Stimulated activated CD8-positive, alpha-beta memory T cell treated with anti-CD3 and anti-CD28 coated beads, Interleukin-7, amount 100 ng/mL, for 48 hours (primary cell): ENCODE measurements at places on chromosomes 12 and 14.

GRCh38 chr12:11863478-11863906, 207.2 kb upstream of the BCL2L14 start:
- DNase-seq: no peak

GRCh38 chr12:65853489-65854157, 29.3 kb downstream of the HMGA2 start:
- DNase-seq: no peak

DNA sequence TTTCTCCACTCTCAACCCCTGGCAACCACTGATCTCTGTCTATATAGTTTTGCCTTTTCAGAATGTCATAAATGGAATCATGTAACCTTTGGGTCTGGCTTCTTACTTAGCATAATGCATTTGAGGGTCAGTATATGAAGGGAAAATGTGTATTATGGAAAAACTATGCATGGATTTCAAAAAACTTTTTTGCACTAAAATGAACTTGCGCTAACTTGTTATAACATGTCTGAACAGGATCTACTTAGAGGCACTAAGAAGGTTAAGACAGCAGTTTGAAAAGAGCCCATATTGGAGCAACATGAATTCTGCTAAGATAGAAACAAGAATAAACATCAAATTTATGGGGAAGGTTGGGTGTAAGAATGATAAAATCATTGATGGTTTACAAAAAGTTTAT, 29.1 kb downstream of the SLC39A9 start:
- DNase-seq: no peak

DNA sequence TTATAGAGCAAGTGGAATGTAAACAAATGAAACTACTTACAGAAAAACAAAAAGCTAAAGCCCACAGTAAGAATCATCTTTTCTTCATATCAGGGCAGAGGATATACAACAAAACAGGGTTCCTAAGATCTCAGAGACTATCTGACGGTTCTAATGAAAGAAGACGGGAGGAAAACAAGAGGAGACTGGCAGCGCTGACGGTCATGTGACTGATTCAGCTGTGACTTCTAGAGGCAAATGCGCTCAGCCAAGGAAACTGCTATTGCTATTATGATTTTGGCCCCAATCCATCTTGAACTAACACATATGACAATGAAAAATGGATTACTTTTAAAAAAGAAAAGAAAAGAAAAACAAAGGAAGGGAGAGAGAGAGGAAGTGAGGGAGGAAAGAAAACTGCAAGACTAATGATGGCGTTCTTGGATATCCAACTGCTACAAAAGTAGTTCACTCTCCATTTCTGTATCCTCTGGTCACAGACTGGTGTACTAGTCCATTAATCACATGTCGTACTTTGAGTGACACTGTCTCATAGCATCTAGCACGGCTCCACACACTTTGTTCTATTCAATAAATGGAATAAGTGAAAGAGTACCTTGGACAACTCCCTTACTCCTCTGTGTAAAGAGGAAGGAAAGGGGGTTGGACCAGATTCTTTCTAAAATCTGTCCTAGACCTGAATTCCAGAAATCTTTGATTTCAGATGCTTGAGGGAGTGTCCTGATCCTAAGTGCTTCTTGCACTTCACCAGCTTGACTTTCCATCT, 119.3 kb downstream of the DAD1 start:
- DNase-seq: no peak

DNA sequence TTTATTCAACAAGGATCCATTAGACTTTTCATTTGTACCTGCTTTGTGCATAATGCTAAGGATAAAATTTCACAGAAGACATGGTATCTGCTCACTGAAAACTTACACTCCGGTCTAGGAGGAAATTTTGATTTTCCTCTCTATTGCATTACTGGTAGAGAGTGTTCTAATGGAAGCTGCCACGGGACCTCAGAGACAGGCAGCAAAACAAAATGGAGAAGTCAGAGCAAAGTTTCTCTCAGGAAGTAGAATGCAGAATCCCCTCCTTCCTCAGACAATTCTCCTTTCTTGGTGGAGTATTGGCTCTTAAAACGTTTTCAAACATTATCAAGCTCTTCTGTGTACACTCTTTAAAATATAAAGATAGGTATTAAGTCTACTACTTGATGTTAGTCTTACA, 12.3 kb downstream of the CLEC2B start:
- DNase-seq: no peak

GRCh38 chr14:47390831-47391504, 284.4 kb downstream of the MDGA2 start:
- no peak for DNase-seq

DNA sequence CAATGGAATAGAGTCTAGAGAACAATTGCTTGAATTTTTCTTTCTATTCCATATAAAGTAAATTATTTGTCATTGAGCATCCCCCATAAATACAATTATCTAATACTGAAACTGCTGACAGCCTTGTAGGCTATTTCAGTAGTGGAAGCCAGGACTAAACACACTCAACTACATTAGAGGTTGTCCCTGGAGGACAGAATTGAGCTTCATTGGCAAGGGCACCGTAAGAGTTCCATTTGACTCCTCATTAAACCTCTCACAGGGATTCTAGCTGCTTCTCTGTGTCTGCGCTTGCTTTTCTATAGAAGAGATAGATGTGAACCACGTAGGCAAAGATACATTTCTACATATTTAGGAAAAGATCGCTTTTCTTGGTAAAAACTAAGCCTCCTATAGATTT, 3.5 kb upstream of the PTPRO start:
- no peak for DNase-seq

- DNase-seq: no peak
Observed at GRCh38 chr12:5037795-5038357, 5.8 kb upstream of the KCNA5 start.

GRCh38 chr14:100416921-100417860, 94.1 kb downstream of the SLC25A47 start:
- DNase-seq: no peak

DNA sequence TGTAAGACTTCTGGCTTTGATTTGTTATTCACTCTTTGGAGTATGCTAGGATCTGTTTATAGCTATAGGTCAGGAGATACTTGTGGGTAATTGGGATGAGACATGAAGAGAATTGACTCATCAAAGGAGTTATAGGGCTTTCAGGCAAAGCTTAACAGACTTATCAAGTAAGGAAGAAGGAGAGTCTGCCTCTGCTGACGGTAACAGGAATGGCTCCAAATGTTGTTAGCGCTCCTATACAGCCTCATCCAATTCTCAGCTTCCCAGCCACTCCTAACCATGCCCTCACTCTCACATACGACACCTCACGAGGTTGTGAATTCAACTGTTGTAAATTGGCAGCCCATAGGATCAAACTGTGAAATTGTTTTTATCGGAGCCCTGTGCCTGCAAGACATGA, 140.5 kb downstream of the KCNA5 start:
- no peak for DNase-seq

GRCh38 chr12:8047842-8048241, 15.3 kb downstream of the FOXJ2 start:
- DNase-seq: no peak

- peak; percentile 22 for DNase-seq
Observed at GRCh38 chr12:46549527-46550265, 177.1 kb upstream of the SLC38A2 start.

DNA sequence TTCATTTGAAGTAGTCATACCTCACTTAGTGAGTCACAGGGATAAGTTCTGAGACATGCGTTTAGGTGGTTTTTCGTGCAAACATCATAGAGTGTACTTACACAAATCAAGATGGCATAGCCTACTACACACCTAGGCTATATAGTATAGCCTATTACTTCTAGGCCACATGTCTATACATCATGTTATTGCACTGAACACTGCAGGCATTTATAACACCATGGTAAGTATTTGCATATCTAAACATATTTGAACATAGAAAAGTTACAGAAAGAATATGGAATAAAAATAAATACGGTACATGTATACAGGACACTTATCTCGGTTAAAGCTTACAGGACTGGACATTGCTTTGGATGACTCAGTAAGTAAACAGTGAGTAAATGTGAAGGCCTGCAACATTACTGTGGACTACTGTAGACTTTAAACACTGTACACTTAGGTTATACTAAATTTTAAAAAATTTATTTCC, 670.6 kb downstream of the SLC16A7 start:
- no peak for DNase-seq

DNA sequence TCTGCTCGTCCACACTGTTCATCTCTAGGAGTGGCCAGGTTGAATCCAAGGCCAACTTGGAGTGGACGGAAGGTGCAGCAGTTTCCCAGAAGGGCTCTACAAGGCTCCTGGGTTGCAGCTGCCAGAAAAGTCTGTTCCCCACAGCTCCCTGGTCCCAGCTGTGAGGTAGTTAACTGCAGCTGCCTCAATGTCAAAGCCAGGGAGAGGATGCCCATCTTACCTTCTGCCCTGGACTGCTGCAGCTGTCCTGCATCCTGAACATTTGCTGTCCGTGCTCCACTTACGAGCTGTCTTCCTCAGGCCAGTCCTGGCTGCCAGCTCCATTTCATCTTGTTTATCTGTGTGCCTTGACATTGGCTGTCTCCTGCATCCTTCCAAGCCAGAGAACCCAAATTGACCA, 227.3 kb downstream of the SLC41A2 start:
- no peak for DNase-seq

- DNase-seq: no peak
Observed at GRCh38 chr12:107127482-107128430, 34.4 kb upstream of the CRY1 start.

DNA sequence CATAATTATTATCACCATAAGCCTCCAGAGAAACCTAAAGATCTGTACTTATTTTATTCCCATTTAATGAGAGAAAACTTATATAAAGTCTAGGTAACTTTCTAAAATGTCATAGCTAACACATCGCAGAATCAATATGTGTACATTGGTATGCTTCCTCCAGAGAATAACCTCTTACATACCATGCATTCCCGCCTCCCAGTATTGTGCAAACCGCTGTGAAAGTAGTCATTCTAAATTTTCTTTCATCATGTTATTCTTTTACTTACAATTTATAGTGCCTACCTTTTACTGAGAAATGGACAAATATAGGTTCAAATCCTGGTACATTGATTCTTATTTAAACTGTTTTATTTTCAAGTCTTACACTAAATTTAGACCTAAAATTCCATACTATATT, 463.4 kb downstream of the LRFN5 start:
- DNase-seq: no peak

- no peak for DNase-seq
Observed at GRCh38 chr14:101400830-101401229, 160.5 kb upstream of the DIO3 start.

DNA sequence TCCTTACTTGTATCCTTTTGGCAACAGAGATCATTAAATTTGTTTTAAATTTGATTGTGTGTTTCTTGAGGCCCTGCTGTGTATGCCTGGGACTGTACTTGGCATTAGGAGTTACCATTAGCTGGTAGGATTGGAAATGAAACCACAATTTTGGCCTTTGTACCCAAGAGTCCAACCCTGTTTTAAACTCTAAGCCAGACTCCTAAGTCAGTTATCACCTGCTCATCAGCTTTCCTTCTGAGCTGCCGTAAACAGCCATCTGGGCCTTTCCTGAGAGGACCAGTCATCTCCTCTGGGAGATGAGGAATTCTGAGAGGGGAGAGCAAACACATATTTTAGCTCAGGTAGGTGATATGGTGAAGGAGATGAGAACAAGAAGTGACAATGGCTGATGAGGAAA, 74.3 kb upstream of the SRSF5 start:
- no peak for DNase-seq

- DNase-seq: no peak
Observed at GRCh38 chr12:103679421-103680170, 92.5 kb downstream of the STAB2 start.

DNA sequence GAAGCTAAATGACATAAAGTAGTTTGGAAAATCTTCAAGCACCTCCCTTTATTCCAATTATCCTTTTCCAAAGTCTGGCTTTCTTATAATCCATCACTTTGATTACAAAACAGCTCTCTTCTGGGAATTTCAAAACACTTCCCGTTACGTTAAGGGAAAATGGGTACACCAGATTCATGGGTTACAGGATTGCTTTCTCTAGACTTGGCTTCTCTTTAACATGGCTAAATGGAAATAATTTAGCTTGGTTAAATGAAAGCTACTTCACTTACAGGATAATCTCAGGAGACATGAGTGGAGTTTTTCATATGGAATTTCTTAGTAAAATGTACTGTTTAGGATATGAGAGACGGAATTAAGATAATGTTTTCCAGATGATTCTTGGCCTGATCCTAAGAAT, 14.7 kb downstream of the GSTZ1 start:
- no peak for DNase-seq

DNA sequence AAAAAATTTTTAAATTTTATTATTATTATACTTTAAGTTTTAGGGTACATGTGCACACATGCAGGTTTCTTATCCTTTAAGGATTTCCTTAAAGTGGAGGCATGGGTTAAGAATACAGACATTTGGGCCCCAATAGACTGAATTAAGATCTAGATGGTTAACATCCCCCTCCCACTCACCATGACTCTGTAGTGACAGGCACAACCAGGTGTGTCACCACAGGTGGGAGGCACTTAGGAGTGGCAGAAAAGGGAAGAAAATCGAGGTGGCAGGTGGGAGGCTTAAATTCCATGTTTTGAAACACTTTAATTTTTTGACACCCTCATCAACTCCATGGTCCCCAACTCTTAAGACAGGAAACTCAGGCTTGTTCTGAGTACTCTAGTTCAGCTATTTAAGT, 37.6 kb upstream of the GRIP1 start:
- DNase-seq: no peak

DNA sequence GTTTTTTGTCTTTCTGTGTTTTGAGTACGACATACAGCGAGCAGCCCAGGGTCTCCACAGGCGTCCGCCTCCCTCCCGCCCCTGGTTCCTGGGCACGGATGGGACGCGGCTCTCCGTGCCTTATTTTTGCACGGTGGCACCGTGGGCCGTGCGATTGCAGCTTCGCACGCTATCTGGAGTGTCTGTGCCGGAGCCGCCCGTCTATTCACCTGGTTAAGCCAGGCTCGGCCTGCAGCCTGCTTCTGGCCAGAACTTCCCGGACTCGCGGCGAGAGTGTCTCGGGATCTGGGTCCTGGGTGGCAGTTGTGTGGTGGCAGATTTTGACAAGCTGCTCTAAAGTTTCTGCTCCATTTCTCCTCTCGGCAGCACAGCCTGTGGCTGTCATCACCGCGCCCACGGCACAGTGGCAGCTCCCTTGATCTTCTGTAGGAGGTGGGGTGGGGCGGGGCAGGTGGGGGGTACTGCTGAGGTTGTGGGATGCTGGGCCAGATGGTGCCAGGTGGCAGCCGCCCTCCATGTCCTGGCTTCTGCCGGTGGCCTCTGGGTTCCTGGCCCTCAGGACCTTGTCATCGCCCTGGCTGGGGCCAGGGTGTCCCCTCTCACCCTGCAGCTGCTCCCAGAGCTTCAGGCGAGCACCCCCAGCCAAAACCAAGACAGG, 2.9 kb downstream of the MMP17 start:
- no peak for DNase-seq

DNA sequence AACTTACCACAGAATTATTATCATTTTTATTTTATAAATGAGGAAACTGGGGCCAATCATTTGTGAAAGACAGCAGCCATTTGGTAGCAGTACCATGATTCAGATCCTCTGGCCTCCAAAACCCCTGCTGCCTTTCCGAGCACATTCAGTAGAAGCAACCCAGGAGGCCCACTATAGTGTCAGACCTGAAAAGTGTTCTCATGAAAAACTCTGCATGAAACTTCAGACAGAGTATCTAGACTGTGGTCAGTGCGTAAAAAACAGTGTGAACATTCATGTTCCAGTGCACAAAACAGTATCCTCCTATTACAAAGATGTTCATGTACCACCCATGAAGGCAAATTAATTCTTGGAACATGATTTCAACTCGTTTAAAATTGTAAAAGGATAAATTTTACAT, 112.0 kb downstream of the EPS8 start:
- no peak for DNase-seq
